ENCODE measurements at places on chromosomes 3 and 15.

DNA sequence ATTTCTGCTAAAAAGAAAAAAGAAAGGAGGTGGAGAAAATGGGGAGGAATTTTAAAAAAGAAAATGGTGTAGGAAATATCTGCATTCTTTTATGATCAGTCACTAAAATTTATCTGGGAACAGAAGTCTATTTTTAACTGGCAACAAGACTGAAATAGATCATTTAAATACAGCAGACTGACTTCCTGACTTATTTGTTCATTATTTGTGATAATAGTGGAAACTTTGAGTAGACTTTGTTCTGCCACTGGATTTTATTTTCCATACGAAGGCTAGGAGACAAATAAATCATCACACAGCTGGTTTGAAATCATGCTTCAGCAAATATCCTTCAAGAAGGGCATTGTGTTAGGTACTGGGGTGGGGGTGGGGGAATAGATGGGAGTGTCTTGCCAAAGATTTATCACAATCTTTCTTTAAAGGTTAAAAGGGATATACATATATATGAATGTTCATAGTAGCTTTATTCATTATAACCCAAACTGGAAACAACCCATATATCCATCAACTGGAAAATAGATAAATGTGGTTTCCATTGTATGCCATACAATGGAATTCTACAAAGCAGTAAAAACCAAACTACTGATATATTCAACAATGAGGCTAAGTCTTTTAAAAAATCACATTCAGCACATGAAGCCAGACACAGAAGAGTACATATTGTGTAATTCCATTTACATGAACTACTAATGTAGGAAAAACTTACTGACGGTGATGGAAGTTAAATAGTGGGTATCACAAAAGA, 4.7 kb upstream of the CLASP2 start:
- DNase-seq, result no peak

GRCh38 chr3:141360888-141361598, 7.3 kb upstream of the ZBTB38 start:
- peak; percentile 49 for DNase-seq

DNA sequence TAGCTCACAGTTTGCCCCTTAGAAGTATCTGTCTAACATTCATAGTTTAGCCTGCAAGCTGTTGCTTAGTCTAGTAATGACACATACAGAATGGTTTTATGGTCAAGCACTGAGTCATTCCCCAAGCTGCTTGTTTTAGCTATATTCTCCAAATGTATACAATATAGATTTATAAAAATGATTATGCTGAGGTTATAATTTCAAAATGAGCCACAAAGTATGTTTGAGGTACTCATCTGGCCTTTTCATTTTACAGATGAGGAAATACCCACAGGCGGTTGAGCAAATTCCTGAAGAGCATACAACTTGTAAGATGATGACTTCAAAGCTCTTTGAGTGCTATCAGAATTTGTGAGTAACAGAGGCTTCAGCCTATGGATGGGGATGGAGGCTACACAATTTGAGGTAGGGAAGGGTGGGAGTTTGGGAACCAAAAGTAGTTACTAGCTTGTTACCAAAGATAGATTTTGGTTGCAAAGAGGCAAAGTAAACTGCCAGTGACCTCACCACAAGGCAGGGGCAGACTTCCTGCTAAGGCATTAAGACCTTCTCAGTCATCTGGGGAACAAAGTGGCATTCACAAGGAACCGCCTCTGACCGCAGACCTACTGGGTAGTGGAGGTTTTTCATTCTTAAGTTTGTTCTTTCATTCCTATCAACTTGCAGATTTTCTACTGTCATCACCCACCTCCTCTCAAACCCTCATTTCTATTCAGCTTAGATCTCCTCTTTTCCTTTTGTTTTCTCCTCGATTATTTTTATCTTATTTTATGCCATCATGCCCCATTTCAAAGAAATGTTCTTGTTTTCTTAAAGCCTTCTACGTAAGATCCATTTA, 257.2 kb upstream of the NECTIN3 start:
- no peak for DNase-seq

DNA sequence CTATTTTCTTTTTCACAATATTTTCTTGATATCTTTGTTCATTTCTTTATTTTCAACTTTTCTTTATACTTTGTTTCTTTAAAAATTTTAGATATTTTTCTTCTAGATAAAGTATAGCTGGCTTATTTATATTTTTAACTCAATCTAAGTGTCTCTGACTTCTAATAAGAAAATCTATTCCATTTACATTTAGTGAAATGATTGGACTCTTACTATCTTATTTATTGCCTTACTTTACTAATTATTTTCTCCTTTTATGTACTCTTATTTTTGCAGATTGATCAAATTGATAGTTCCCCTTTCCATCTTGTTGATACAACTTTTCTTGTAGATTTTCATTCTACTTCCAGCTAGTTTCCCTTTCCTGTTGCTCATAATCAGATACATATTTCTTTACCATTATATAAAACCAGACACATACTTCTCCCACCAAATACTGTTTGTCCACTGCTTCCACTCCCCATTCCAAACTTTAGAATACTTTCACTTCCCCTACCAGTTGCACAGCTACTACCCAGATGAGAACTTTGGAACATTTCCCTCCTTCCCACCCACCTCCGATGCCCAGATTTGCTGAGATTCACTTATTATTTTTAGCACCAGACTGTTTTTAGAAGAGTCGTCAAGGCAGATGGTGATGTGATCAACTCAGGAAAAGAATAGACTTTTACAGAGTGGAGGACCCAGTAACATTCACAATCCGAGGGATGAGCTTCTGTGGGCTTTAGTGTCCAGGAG, 151.5 kb downstream of the LIPC start:
- no peak for DNase-seq

DNA sequence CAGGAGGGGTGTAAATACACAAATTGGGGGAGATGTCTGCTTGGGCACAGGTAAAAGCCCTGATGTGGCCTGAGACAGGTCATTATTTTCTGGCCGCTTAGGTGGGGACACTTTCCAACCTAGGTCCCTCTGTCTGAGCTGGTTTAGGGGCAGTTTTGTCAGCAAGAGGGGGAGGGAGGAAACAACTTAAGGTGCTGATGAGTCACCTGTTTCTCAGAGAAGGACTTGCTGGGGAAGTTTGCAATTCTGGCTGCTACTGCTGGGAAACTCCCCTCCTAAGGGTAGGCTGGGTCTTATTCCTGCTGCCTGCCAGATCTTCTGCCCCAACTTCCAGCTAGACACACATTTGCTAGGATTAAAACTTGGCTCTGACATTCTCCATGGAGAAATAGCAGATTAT, 4.8 kb upstream of the RHOV start:
- no peak for DNase-seq

Measured in right kidney (tissue), 9 donors.